ENCODE measurements at places on chromosomes 4 and X.

- DNase-seq = no peak
Measured at GRCh38 chr4:106358899-106359298, 9.7 kb downstream of the GIMD1 start.

DNA sequence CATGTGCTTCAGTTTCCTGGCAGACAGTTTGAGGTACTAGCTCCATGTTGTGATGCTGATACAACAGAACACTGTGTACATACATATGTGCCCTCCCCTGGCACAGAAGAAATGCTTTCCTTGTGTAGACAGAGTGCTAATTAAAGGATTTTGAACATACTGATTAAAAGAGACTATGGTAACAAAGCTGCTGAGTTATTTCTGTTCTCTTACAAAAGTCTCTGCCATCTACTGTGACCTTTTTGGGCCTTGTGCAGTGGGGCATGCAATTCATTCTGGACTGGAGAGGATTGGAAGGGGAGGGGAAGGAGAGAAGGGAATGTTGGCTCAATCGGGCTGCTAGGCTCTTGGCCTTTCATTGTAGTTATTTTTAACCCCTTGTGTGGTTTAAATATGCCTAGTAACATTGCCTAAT is 6.0 kb downstream of the PDLIM5 start:
- no peak for DNase-seq

DNA sequence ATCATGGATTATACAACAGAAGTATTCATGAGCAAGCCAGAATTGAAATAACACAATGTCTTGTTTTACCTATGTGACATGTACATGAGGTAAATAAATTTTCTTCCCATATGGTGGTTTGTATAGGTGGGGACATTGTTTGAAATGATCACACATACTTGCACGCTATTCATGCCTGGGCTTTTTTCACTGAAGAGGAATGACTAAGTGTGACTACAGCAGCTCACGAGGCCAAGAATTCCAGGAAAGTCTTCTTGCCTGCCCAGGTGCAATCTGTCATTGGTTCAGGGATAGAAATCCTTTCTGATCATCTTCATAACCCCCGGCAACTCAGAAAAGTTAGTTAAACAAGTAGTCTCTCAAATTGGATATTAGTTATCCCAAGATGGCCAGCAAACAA is 36.3 kb upstream of the AREG start:
- no peak for DNase-seq

DNA sequence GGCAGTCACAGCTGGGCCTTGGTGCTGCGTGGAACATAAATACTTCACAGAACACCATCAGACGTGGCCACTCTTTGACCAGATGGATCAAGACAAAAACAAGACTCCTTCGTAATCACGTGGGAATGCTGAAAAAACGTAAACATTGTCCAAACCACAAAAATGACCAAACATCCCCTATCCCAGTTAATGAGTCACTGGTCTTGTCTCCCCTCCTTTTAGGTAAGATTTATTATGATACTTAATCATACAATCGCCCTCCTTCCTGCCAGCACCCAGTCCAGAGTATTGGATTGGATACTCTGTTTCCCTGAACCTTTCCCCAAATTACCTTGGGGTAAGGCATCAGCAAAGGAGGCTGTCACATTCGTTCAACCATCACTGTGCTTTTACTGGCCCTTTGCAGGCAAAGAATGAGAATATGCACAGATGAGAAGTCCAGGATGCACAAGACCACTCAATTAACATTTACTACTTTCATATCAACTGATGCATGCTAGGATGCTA is 601 bp upstream of the TCEANC start:
- no peak for DNase-seq

DNA sequence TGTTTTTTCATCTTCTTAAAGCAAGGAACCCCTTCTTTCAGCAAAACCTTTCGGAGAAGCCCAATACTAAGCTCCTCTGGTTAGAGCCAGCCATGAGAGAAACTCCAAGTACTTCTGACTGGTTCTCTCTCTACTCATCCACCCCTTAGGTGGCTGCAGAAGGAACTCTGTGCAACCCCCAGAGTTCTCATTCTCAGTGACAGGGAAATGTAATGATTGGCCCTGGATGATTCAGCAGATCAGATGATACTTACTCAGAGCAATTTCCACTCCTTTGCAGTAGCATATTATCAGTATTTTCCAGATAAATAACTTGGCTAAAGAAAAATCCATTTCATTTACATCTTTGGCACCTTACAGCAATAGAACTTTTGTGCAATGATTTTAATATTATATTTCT is 3.2 kb downstream of the SPP1 start:
- no peak for DNase-seq

GRCh38 chr4:83255584-83255983 is 29.0 kb downstream of the COQ2 start:
- no peak for DNase-seq

DNA sequence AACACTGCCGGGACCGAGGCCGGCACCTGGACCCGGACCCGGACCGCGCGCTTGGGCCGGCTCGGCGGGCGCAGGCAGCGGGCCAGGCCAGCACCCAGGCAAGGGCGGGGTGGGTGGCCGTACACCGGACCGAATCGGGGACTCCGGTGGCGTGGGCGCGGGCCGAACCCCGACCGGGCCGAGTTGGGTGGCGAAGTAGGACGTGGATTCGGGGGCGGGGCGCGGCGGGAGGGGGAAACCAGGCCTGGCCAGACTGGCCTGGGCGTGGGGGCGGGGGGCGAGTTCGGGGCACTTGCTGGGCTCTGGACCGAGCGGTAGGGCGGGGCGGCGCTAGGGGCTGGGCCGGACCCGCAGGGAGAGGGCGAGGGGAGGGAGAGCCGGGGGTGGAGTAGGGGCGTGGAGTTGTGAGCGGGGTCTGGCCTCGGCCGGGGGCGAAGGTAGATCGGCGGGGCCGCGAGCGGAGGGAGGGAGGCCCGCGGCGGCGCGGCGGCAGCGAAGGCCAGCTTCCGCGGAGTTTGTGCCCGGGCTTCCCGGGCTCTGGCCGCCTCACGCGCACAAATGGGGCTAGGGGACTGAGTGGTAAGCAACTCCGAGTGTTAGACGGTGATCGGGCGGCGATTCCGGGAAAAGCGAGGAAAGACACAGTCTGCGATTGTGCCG is 1.8 kb upstream of the BCORL1 start:
- DNase-seq = no peak

- no peak for DNase-seq
Measured at GRCh38 chrX:68647156-68647957, at the start of gene STARD8. STARD8 (plus strand) TSS chrX:68647666; CDS start chrX:68647883, 217 bp downstream.

GRCh38 chr4:177005674-177006230 is 213.0 kb upstream of the VEGFC start:
- no peak for DNase-seq

DNA sequence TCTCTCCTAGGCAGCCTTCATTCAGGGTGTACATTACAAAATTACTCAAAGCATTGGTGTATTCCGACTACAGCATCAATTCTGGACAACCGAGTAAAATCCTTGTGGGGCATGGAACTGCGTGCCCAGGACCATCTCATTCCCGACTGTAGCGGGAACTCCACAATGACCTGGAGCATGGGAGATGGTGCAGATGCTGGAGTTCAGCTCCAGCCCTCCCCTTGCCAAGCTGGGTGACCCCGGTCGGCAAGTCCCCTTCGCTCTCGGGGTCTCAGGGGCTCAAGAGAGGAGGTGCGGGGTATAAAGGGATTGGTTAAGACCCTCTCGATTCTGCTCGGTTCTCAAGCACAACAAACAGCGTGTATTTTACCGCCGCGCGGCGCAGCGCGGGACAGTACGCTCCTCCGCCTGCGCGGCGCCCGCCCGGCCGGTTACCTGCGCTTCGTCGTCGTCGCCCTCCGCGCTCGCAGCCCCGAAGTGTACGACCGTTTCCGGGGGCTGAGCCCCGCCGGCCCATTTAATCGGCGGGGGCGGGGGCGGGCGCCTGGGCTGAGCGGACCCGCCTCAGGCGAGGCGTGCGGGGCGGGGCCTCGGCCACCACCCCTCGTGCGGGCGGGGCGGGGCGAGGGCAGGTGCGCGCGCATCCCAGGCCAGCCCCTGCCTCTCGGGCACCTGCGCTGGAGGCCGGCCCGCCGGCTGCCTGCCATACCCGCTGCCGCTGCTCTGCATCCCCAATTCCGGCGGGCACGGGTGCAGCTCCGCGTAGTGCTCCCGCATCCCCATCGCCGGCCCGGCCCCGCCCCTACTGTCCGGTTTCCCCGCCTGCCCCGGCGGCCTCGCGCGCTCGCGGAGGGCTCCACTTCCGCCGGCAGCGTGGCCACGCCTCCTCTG is at the start of gene G6PD:
Gene G6PD, minus strand, starts transcription at position 493 of the 891 bp plus-strand sequence. CDS start 691 bp downstream, outside the sequence.
- peak; percentile 62 for DNase-seq

DNA sequence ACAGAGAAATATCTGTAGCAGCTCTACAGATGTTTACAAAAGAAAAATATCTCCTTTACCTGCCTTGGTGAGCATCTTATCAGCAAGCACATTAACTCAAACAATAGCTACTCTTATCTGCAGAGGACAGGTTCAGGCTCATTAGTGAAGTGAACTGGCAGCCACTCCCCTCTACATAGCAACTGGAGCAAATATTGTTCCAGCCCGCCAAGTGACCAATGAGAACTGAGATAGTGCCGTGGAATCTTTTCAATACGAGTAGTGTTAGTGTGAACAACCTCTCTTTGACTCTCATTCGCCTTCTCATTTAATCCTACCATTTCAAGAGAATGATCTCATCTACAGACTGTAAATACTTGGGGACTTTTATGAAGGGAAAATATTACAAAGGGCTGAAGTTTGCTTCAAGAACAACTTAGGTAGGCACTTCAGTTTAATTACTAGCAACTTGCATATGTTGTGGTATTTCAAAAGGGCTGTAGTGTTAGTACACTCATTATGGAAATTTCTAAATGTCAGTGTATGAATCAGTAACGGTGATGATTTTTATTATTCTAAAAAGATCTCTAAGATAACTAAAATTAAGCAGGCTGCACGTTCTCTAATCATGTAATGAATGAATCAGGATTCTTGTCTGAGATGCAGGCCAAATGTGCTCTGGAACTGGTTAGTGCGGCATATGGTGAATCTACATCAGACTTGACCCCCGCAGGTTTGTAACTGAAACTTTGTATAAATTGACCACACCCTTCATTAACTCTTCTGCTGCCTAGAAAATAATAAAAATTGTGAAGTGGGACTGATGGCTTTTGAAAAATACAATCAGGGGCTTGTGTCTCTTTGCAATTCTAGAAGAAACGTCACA is 72.4 kb downstream of the PALLD start:
- DNase-seq = no peak

DNA sequence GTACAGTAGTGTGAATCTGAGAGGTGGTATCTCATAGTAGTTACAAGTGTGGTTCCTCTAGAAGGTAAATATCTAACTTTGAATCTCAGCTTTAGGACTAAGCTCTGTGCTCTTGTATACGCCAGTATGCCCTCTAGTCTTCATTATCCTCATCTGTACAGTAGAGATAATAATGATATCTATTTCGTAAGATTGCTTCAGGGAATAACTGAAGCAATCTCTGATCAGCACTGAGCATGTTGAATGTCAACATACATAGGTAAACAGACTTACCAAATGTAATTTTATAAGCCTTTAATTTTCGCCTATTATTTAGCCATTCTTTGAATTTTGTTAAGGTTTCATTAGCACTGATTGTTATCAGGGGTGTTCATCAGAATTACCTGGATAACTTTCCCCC is 175.2 kb upstream of the ANKRD50 start:
- DNase-seq = no peak

GRCh38 chrX:150219374-150220185 is 143.5 kb upstream of the MAMLD1 start:
- no peak for DNase-seq

GRCh38 chr4:62288808-62289541 is 1088.8 kb downstream of the ADGRL3 start:
- no peak for DNase-seq

DNA sequence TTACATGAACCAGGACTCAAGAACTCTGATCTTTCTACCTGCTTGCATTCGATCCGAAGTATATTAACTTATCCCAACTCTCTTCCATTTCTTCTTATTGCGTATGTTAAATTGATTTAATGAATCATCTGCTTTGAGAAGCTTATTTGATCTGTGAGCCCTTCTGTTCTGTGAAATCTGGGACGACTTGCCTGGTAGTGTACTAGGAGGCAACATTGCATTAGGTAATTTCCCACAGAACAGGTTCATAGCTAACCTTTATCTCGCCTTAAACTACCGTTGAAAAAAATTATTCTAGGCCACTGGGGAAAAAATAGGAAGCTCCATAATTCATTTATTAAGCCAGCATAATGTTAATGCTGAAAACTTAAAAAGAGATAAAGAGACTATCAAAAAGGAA is 67.2 kb upstream of the MAB21L2 start:
- DNase-seq = no peak

GRCh38 chr4:144646523-144647094 is 653 bp downstream of the HHIP start:
- no peak for DNase-seq

DNA sequence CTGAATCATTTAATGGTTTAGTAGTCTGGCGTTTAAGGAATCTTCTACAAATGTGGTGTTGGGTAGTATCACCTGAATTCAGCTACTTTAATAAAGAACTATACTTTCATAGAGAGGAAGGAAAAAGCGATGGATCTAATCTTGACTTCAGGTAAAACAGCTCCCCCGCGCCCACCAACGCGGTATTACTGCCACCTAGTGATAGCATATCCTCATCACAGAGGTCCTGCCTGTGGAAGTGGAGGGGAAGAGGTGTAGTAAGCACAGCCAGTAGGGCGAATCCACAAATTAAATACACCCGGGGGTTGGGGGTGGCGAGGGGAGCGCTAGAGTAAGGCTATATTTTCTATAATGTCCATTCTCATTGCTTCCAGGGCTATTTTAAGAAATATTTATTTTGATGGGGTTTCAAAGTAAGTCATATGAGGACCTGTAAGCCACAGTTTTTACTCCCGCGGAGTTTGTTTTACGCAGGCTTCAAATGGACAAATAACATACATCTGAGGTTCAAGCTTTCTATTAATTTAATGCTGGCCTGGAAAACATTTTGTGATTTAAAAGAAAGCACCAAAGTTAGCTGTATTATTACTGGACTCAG is 8.3 kb upstream of the DAPP1 start:
- peak; percentile 82 for DNase-seq

- DNase-seq = no peak
Measured at GRCh38 chr4:6391186-6391851, 81.1 kb downstream of the PPP2R2C start.

DNA sequence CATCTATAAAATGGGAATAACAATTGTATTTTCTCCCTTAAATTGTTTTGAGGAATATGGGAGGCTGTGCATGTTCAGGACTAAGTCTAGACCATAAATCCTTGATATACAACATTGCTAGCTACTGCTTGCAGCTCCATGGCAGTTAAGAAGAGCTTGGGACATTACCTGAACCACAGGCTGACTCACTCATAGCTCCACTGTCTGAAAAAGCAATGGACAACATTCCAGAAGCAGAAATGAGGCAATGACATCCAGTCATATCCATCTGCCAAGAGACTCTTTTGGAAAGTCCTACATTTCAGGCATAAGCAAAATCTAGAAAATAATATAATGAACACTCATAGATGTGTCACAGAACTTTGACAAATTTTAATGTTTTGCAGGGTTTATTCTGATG is 167.3 kb upstream of the LEF1 start:
- DNase-seq = no peak

- no peak for DNase-seq
Measured at GRCh38 chr4:158374318-158374717, 147.4 kb upstream of the RXFP1 start.

- no peak for DNase-seq
Measured at GRCh38 chr4:64670647-64671046, 261.4 kb upstream of the TECRL start.

Data from CD4-positive, alpha-beta T cell (primary cell).